NCI-H1092 treated with DMSO at 0.1 percent for 48 hours (cell line): ENCODE measurements at places on chromosomes 6 and 20.

DNA sequence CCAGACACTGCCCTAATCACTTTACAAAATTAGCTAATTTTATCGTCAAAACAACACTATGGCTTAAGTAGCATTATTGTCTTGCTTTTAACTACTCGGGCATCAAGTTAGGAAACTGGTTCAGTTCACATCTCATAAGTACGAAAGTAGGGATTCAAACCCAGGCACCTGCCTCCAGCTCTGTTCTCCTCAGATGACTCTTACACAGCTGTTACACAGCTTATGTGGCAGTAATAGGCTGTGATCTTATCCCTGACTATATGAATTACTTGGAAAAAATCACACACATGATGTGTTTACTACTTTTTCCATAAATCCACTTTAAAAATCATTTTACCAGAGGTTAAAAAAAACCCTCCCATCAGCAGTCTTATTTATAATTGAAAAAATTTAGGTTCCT, 389.2 kb upstream of the FLRT3 start:
- no peak for DNase-seq

- DNase-seq = no peak
Measured at GRCh38 chr6:155955038-155955437, 499.4 kb upstream of the NOX3 start.

- DNase-seq = no peak
Measured at GRCh38 chr6:1091900-1092299, 220.0 kb upstream of the FOXQ1 start.

GRCh38 chr20:49675368-49676151, 38.1 kb downstream of the B4GALT5 start:
- DNase-seq = no peak

DNA sequence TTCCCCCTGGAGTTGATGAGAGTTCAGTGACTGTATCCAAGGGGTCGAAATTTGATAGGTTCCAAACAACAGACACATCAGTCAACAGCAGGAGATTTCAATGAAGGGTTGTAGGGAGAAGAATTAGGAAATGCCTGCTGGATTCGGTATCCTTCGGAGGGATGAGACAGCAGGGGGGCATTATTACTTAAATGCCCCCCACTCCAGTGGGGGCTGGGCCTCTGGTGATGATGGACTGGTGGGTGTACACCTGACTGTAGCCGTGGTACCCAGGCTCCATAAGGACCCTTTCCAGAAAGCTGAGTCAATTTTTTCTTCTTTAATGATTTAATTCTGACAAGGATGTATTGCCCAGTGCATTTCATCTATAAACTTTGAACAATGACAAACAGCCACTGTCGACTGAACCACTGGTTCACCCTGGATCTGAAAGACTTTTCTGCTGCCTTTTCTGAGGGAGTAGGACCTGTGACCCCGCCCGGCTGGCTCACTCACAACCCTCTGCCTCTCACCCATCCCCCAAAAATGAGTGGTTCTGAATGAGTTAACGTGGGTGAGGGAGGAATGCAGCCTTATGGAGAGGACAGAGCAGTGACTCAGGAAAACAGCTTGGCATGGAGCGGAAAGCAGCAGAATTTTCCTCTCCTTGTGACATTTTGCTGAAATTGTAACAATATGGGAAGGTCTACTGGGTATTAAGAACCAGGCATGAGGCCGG, 41.0 kb downstream of the ZMYND8 start:
- peak; percentile 13 for DNase-seq

GRCh38 chr20:1337441-1337840, 8.5 kb upstream of the SDCBP2 start:
- DNase-seq = no peak

GRCh38 chr20:48921168-48921882, at the start of gene ARFGEF2:
Gene ARFGEF2 (plus strand): TSS chr20:48921711. CDS start chr20:48921890, 179 bp downstream.
- peak; percentile 92 for DNase-seq

DNA sequence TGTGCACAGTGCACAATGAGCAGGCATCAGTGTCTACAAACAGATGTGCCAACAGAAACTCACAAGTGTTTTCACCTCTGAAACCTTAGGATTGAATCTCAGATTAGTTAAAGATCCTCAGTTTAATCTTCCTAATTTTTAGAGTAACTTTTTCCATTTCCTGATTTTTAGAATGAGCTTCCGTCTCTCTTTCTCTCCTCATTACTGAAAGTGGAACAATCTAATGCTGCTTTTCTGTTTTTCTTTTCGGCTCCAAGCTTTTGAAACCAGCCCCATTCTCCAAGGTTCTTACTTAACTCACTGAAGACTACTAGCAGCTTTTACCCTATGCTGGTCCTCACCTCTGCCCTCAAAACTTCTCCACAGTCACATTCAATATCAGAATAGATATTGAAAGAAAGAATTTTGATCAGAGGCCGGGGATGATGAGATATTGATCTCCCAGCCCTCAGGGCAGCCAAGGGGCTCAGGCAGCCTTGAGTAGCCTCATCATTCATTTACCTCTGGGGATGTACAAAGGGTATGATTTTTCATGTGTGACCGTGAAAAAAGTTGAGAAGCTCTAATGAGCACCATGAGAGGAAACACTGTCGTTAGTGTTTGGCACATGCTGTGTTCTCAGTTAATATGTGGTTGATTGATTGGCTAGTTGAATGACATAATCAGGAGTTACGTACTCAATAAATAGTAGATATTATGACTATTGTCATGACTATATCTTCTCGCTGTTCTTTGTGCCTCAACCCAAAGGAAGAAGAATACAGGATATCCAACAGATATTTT, 11.9 kb upstream of the STK38 start:
- no peak for DNase-seq

DNA sequence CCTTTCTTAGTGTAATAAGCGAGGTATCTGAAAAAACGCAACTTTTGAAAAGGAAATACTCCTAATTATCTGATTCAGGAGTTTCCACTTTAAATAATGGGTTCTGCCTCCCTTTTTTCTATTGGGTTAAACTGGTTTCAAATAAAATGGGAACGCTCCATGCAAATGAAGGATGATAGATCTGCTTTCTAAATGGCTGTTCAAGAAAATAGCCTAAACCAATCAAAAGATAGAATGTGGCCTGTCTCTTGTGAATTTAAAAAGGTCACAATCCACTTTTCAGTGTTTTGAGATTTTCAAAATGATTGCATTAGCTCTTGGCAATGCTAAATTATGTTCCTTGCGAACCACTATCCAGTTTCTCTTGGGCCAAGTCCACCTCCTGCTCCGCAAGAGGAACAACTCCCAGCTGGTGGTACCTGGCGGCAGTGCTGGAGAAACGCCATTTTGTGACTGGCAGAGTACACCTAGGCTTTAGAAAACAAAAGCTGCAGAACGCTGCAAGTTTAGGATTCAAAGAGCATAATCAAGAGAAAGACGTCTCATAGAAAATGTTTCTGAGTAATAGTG, 56.7 kb downstream of the TRIM38 start:
- DNase-seq = no peak

DNA sequence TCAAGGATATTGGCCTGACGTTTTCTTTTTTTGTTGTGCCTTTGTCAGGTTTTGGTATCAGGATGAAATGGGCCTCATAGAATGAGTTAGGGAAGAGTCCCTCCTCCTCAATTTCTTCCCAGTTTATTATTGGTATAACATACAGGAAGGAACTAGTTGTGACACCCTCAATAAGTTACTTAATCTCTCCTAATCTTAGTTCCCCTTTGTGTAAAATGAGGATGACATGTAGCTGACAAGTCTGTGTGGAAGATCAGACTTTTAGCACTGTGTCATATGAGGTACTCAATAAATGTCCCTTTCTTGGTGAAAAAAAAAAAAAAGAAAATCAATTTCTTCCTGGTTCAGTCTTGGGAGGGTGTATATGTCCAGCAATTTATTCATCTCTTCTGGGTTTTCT, 155.8 kb downstream of the PDE7B start:
- DNase-seq = no peak

GRCh38 chr6:31792761-31793171, 2.8 kb downstream of the VARS1 start:
- no peak for DNase-seq

DNA sequence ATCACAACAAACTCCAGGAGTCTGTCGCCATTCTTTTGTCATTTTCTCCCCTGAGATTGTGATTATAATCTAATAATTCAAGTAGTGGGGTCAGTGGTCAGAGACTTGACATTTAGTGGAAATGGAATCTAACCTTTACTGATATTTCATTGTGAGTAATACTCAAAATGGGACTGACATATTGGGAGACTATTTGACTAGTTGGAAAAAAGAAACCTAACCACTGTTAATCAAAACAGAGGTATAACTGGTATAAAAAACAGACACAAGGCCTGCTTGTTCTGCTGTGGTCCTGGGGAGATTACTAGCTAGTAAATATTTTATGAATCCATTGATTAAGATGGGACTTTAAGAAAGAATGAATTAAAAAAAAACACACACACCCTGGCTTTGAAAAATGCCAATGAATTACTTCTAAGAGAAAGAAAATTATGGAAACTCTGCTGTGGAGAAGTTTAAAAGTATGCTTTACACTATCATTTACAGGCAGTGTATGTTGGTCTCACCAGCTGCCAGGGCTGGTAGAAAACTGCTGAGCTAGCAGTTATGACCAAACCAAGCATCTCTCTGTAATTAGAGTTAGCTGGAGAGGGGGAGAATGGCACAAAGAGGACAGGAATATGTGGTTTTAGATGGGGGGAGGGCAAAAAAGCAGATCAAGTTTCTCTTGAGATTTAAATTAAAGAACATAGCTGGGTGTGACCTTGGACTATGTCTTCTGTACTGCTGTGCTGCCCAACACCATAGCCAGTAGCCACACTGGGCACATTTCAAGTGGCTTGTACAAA, 103.7 kb downstream of the FYN start:
- no peak for DNase-seq

DNA sequence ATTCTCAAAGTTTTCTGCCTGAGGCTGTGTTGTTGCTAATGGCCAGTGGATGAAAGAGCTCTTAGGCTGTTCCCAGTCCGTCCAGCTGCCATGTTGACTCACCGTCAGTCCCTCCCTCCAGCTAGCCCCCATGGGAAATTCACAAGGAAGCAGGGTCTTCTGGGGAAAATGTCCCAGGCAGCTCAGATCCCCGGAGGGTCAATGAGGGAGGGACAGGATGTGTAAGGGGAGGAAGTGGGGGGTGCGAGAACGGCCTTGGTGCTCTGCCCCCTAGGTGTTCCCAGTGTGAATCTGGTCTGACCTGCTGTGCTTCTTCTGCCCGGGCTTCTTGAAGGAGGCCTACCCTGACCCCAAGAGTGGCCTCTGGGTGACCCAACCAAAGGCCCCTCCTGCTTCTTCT, 65.9 kb downstream of the CEBPB start:
- no peak for DNase-seq

- no peak for DNase-seq
Measured at GRCh38 chr6:19320111-19320581, 517.0 kb upstream of the ID4 start.

DNA sequence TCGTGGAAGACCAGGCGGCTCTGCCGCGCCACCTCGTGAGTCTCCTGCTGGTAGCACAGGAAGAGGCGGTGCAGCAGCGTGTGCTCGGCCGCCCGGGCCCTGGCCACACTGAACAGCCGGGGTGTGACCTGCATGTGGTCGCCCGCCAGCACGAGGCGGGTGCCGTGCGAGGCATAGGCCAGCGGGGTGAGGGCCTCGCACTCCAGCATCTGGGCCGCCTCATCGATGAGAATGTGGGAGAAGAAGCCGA, 7.0 kb downstream of the HELZ2 start:
- DNase-seq = no peak

- no peak for DNase-seq
Measured at GRCh38 chr6:170108456-170108855, 182.4 kb downstream of the DLL1 start.

DNA sequence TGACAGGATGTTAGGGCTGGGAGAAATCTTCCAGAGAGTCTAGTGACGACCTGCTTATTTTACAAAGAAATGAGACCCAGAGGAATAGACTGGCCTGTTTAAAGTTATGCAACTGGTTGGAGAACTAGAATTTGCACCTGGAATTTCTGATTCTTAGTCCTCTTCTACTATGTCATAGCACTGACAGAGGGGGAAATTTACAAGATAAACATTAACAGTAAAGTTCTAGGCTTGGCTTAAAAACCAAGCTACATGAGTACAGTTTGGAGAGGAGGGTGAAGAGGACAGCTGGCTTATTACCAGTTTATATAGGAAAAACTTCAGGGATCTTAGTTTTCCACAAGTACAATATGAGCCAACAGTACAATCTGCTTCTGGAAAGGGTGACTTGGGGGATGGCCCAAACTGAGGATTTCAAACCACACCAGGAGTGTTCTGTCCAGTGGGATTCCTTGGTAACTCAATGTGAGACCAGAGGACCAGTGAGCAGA, 269.6 kb downstream of the CD109 start:
- DNase-seq = no peak

DNA sequence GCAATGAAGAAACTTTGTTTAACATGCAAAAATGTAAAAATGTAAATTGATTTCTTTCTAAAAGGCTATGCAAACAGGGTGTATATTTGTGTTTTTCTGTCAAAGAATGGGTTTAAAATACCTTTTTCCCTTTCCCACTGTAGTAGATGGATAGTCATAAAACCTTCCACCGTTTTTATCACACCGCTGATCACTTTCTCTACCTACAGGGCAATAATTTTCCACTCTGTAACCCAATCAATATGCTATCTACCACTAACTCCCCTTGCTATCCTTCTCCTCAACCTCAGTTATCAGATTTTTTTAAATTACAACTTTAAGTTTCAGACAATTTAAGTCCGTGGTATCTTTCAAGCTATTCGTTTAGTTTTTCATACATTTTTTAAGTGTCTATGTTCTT, 91.4 kb upstream of the ARID1B start:
- DNase-seq = peak; percentile 49

- no peak for DNase-seq
Measured at GRCh38 chr6:63391203-63391970, 71.6 kb upstream of the LGSN start.

DNA sequence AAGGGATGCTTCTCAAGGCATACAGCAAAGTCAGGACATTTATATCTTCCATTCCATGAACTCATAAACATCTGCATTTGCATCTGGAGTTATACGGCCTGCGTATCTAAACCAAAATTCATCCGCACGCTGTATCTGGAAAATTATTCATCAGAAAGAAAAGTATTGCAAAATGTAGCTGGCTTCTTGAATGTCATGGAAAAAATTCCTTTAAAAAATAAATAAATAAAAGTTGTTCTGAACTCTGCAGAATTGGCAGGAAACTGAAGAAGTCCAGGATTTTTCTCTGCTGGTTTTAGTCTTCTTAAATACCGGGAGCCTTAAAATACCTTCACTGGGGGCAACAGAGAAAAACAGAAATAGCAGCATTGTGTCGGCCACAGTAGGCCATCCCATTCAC, 23.7 kb upstream of the FOXF2 start:
- no peak for DNase-seq

DNA sequence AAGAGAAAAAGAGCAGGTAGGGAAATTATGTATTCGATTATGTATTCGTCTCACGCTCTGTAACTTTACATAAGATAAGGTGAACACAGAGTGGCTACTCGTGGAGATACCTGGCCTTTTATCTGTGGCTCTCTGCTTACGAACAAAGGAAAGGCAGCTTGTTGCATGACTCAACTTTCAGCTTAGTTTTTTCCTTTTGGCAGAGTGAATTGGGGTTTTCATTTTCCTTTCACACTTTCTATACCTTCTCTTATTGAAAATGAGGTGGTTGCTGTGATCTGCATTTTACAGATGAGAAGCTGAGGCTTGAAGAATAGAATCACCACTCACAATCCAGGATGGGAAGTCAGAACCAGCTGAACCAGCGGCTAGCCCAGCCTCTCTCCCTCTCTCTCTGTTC, 13.3 kb upstream of the KCNK15 start:
- no peak for DNase-seq
